ENCODE measurements at places on chromosomes 2 and 18.

- no peak for DNase-seq
These were observed 580.9 kb upstream of the TMEFF2 start for GRCh38 chr2:192775459-192776262.

GRCh38 chr2:241389697-241390096 lies 33.6 kb downstream of the FARP2 start:
- DNase-seq: no peak

- DNase-seq: no peak
These were observed 245.8 kb downstream of the PAX3 start for GRCh38 chr2:222052934-222053367.

DNA sequence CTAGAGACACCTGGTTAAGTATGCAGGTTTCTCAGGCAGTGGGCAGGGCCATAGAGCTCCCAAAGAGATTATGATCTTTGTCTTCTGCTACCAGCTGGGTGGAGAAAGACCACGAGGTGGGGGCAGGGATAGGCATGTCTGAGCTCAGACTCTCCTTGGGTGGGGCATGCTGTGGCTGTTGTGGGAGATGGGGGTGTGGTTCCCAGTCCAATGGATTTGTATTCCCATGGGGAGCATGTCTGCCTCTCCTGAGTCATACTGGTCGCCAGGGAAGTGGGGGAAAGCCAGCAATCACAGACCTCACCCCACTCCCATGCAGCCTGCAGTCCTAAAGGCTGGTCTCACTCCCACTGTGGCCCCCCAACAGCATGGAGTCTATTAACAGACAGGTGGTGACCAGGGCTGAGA lies 31.4 kb upstream of the RHOB start:
- no peak for DNase-seq

DNA sequence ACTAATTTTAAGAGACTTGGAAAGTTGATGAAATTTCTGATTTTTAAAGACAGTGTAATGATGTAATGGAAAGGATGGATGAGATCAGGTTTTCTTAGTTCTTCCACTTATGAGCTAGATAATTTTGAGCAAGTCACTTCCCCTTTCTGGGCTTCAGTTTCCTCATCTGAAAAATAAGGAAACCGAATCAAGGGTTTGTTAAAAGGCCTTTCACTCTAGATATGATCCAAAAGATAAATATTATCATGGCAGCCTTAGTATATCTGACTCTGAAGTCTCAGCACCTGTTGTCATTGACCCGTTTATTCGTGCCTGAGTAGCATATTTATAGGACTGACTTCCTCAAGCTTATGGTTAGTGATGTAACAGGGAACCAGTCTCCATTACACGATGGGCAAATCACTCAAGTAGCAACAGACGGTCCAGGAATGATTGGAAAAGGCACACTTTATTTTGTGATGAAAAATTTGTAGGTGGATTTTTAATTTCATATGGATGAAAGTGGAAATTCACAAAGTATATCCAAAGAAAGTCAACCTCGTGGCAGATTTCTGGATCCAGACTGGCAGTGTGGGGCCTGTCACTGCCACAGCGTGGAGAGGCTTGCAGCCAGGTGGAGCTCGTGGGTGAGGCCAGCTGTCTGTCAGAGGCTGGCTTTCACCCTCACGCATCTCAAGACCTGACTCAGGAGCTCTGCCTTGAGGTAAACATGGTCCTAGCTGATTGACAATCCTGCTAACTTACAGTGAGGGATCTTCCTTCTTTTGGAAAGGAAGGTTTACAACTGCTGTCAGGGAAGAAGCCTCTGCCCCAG lies 137.9 kb upstream of the CXCR4 start:
- no peak for DNase-seq

- DNase-seq: no peak
These were observed 138.2 kb downstream of the MBD2 start for GRCh38 chr18:54086046-54086802.

DNA sequence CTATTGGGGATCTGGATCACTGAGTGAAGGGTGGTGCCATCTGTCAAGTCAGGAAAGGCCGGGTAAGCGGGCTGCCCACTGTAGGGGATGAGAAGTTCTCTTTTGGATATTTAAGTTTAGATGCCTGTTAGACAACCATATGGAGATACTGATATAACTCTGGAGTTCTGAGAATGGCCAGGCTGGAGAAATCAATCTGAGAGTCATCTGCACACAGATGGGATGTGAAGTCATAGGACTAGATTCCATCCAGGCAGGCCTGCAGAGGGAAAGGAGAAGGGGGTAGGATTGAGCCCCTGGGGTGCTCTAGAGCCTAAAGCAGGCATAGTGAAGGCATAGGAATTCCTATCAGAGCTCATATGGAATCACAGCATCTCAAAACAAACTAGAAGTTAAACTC lies 30.1 kb downstream of the SPRED2 start:
- DNase-seq: no peak

DNA sequence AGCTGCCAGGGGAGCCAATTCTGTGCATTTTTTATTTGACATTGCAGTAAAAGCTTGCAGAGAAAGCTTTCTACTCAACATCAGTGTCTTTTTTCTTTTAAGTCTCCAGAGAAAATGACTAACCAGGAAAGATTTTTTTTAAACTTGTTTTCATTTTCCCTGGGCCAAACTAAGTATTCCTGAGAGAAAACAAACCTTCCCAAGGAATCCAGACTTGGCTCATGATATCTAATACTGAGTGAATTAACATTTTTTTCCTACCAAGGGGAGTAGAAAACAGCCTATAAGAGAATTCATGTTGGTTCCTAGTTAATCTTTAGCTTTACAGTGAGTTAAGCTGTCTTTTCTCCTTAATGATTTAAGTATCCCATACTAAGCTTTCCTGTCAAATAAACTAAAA lies 46.7 kb downstream of the DAPL1 start:
- no peak for DNase-seq

- DNase-seq: no peak
These were observed 422.5 kb downstream of the LPIN1 start for GRCh38 chr2:12168791-12169388.

GRCh38 chr18:36899289-36899688 lies 70.4 kb downstream of the KIAA1328 start:
- no peak for DNase-seq

GRCh38 chr2:36513661-36514060 lies 84.3 kb downstream of the FEZ2 start:
- DNase-seq: no peak

DNA sequence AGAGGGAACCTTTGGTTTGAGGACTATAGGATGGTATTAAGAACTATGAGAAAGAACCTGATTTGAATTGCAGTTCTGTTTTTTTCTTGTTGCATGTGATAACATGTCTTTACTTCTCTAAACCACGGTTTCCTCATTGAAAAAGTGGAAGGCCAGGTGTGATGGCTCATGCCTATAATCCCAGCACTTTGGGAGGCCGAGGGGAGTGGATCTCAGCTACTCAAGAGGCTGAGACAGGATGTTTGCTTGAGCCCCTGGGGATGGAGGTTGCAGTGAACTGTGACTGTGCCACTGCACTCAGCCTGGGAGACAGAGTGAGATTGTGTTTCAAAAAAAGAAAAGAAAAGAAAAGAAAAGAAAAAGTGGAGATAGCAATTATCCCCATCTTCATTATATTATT lies 32.3 kb downstream of the SCN9A start:
- no peak for DNase-seq

GRCh38 chr2:151354807-151355206 lies 2.6 kb upstream of the TNFAIP6 start:
- DNase-seq: no peak

GRCh38 chr18:8586941-8587340 lies 22.3 kb upstream of the RAB12 start:
- no peak for DNase-seq

Data from stimulated activated CD8-positive, alpha-beta memory T cell treated with anti-CD3 and anti-CD28 coated beads, Interleukin-15, amount 100 ng/mL, for 4 hours (primary cell).